Kasumi-1 (cell line): ENCODE measurements at places on chromosomes 4 and X.

- DNase-seq, result no peak
Observed at GRCh38 chr4:34046580-34046979, 2197.7 kb downstream of the ARAP2 start.

DNA sequence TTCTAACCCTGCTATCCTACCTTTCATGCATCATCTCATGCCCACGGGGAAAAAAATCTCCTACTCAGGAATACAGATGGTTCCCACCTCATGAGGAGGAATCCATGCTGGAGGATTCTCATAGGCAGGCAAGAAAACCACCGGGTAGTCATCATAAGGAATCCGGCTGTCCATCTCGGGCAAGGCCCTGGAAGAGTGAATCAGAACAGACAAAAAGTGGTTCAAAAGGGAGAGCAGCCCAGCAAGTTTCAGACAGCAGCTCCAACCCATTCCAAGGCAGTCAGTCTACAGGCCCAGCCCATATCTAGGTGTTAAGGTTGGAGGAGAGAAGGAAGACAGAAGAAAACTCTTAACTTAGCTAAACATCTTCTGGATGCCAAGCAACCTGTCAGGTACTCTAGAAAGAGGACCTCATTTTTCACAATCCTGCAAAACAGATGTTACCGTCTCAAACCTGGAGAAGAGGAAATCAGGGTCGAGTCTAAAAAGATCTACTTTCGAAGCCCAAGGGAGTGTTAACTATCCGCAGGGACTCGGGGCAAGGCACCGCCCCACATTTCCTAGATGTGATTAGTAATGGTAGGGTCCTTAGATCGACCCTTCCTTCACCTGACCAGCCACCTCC lies 447 bp downstream of the PDZD11 start:
- no peak for DNase-seq

DNA sequence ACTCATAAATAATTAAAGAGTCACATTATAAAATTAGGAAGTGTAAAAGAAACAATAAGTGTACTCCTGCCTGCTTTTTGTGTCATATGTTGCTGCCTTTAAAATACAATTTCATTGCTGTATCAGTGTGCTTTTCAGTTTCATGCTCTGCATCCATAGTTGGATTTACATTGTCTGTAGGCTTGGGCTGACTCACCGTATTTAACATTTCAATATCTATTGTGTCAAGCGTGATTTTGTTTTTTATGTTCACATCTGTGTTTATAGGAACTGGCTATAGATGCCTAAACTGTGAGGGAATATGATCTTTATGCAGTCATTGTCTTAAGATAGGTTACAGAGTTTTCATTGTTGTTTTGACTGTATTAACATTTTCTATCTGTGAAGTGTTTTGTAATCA lies 18.1 kb downstream of the CCSER1 start:
- no peak for DNase-seq

GRCh38 chrX:140091125-140091886 lies 126.0 kb upstream of the CXorf66 start:
- no peak for DNase-seq

- no peak for DNase-seq
Observed at GRCh38 chrX:10598540-10598939, 21.8 kb downstream of the MID1 start.

- no peak for DNase-seq
Observed at GRCh38 chr4:52203351-52203750, 152.2 kb downstream of the SPATA18 start.

- DNase-seq, result no peak
Observed at GRCh38 chr4:157727163-157727562, 445.7 kb downstream of the GASK1B start.

DNA sequence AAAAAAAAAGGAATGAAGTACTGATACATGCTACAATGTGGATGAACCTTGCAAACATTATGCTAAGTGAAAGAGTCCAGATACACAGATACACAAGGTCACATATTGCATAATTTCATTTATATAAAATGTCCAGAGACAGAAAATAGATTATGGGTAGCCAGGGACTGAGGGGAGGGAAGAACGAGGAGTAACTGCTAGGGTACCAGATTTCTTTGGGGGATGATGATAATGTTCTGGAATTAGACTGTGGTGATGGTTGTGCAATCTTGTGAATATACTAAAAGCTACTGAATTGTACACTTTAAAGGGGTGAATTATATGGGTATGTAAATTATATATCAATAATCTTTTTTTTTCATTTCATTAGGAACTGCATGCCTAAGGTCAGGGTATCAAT lies 20.8 kb upstream of the AP1AR start:
- DNase-seq, result no peak

- peak; percentile 3 for DNase-seq
Observed at GRCh38 chr4:143587703-143588102, 74.2 kb downstream of the SMARCA5 start.

DNA sequence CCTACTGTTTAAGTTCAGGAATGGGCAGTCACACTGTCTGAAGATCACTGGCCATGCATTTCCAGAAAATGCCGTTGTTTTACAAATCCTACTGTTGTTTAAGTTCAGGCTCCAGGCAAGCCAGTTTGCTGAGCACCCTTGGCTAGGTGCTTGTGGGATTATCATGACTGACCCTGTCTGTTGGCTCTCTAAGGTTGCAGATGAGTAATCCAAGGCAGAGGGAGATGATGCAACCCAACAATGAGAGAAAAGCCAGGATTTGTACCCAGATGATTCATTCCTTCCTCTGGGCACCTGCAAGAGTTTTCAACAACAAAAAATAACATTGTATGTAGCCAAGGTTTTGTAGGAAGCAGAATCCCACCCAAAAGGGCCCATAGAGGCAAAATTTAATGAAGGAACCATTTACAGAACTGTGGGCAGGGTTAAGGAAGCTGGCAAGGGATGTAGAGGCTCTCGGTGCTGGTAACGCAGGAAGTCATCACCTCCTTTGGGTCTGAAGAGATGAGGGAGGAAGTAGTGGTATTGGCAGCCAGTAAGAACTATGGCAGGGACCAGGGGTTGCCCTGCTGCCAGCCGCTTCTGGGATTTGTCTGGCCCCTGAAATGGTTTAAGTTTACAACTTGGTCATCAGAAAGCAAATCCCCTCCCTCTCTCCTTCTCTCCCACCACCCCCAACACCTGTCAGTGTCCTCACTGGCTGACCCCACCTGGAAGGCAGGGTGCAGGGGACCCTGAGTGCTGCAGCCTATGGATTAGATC lies 54.8 kb downstream of the MSX1 start:
- DNase-seq, result no peak

- DNase-seq, result peak; percentile 33
Observed at GRCh38 chr4:48944756-48945241, 38.2 kb upstream of the OCIAD2 start.

DNA sequence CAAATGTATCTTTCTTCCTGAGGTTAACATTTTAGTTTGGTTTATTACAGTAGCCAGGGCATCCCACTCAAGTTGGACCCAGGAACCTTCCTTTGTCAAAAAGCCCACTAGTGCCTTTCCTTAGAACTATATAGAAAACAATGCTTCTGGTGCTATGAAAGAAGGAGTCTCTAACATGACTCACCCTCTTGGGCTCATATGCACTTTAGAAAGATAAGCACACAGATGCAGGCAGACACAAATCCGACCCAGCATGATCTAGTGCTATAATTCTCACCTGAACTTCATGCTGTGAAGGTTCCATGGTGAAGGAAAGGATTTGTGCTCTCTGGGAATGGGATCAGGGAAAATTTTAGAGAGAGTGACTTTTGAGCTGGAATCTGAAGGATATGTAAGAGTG lies 289.4 kb downstream of the ANKRD50 start:
- DNase-seq, result no peak

DNA sequence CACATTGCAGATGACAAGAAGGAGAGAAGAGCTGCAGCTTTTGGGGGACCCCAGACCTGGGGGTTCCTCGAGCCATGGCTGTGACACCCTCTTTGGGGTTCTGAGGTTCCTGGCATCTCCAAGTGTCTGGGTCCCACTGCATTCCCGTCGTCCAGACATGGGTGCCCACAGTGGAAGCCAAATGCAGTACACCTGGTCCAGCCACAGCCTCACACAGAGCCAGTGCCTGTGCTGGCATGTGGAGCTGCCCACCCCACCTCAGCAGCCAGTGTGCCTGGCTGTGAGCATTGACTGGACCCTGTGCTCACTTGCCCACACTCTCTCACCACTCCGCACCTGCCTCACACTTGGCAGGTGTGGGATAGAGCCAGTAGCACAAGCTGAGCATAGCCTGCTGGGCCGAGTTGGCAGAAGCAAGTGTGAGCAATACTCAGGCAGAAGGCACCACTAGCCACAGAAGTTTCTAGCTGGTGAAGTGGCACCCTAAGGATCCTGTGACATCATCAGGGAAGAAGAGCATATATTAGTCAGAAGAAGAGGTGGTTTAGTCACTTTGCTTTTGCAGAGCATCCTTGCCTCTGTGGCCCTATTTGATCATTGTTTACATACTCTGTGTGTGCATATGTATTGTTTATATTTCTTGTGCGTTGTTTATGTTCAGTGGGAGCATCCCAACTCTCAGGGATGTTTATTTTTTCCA lies 65.0 kb upstream of the MAGEB2 start:
- no peak for DNase-seq

DNA sequence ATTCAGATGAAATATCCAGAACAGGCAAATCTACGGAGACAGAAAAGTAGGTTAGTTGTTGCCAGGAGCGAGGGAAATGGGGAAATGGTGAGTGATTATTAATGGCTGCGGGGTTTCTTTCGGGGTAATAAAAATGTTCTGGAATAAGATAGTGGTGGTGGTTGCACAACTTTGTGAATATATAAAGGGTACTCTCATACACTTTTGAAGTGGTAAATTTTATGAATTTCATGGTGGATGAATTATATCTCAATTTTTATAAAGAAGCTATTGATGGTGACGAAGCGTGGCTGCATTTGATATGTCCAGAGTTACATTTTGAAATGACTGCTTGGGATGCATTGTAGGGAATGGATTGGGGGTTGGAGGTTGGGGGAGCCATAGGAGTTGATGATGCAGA lies 16.3 kb downstream of the FAM47E start:
- no peak for DNase-seq
